ENCODE measurements at places on chromosomes 5 and 9.
A peak's percentile ranks its signal among the peaks of the same experiment; 100 is the strongest.

DNA sequence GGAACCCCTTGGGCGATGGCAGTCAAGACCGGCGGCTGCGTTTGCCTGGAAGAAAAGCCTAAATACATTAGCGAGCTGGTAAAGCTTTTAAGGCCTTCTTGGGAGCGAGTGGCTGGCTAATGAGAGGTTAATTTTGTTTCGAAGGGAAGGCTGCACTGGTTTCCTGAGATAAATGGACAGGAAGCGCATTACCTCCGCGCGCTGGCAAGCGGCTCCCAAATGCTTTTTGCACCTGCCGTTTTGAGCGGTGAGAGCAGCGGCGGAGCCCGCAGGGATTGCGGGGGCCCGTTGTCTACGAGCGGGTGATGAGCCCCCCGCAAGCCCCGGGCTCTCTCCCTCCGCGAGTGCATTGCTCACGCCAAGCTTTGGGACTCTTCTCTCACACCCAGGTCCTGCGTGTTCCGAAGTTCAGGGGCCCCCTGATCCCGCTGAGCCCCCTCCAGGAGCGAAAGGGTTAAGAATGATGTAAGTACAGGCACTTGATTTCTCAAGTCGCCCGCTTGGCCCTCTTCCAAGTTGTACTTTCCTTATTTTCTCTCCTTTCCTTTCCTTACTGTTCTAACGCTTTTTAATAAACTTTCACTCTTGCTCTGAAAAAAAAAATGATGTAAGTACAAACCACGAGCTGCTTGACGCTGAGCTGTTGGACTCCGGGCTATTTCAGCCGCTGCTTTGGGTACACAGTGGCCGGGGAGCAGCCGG, 3.1 kb upstream of the RGMB start:
- peak; percentile 18 for DNase-seq

DNA sequence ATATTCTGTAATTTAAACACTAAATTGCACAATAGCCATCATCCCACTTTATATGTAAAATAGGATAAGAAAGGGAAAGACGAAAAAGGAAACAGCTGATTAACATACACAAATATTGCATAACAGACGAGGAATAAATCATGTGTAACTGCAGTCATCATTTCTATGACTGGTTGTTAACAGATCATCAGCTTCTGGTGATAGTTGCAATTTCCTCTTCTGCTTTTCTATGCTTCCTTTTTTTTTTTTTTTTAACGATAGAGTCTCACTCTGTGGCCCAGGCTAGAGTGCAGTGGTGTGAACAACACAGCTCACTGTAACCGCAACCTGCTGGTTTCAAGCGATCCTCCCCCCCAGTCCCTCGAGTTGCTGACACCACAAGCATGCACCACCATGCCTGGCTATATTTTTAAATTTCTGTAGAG, 22.5 kb upstream of the JAKMIP2 start:
- no peak for DNase-seq

DNA sequence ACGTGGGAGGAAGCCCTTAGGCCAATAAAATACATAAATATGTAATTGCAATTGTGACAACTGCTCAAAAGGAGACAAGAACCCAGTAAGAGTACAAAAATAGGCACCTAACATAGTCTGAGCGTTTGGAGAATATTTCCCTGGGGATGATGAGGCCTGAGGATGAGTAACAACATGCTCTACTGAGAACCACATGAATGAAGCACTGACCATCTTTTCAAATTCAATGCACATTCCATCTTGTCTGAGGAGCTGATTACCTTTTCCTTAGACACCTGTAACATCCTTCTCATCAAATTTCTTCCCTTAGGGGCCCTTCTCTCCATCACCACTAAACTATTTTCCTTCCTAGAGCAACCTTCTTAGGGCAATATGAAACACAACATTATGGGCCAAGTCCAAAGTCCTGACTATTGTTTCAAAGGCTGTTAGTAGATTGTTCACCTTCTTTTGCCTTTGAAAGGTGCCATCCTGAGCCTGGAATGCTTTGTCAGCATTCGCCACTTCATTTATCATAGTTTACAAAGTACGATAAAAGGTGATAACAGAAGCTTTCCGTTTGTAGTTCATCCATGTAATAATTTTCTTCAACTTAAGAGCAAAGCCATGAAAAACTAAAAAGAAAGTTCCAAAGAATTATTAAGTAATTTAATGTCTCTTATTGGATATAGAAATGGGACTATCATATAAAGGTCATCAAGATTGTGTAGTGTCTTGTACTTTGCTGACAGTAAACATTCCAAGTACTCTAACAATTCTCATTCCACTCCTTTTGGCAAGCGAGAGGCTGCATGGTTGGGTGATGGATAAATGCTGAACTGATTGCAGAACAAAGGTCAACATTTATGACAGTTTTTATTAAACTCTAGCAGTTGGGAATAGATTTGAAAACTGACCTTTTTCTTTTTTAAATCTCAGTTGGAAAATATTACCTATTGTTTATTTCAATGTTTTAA, 471.3 kb downstream of the PDE4D start:
- DNase-seq, result no peak

DNA sequence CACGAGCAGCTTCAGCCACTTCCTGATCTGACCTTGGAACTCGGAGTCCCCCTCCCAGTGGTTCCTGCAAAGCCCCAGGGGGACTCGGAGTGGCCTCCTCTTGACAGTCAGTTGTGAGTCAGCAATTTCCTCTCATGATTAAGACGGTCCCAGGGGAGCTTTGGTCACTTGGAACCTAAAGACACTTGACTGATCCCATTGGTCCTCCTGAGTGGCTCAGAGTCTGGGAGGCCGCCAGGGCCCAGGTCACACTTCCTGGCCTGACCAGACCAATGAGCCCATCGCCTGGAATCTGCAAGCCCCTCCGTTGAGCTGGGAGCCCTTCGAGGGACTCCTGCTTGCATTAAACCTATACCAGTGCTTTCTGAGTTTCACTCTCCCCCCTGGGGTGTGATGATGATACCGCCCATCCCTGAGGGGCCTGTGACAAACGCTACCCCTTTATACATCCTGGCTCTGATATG, 29.1 kb downstream of the TSPAN17 start:
- DNase-seq, result no peak

DNA sequence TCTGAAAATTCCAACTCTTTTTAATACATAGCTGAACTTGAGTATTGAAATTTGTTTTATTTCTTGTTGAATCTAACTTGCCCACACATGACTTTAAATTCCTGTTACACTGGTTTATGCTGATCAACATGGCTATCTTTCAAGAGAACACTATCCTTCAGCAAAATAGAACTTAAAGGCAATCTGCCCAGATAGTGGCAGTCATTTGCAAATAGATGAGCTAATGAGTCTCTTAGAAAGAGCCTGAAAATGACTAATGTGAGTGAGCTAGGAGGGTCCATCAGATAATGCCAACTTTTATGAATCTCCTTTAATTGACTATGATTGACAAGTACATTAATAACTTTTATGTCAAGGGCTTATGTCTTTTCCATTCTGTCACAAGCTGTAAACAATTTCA, 1360.8 kb upstream of the C9orf72 start:
- DNase-seq, result no peak

GRCh38 chr9:92001244-92001643, 51.2 kb upstream of the ROR2 start:
- no peak for DNase-seq

All from NCI-H2081 treated with DMSO at 0.1 percent for 48 hours (cell line).